ENCODE measurements at places on chromosomes 11 and 22.

- no peak for DNase-seq
- H3K4me3 ChIP-seq: no peak overlapping the region
- H3K36me3 ChIP-seq: no peaks in the 10 kb centered on the region
- H3K27me3 ChIP-seq: no peaks in the 10 kb centered on the region
These were observed 36.3 kb downstream of the PLEKHA7 start for GRCh38 chr11:16977994-16978315.

DNA sequence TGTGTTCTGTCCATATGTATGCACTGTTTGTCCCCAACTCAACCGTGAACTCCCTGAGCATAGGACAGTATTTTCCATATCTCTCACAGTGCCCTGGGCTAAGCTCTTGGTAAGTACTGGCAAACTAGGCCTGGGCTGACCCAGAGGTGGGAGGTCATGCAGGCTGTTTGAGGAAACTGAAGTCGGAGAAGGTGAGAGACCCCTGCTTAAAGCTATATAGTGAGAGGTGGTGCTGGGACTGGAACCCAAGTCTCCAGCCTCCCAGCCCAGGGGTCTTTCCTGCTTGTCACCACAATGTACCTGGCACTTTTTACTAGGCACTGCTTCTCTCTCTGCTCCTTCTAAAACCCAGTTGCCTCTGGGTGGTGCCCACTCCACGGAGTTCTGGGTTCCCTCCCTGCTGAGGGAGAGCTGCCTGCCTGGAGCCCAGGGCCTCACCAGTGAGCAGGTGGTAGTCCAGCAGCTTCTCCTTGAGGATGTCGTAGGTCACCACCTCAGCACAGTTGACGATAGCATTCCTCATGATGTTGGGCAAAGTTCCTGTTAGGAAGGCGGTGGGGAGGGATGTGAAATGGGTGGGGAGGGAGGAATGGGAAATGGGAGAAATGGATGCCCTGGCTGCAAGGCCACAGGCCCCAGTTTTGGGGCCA lies 4.7 kb downstream of the UCP3 start:
- no peaks in the 10 kb centered on the region for H3K27me3 ChIP-seq
- DNase-seq: no peak
- H3K27ac ChIP-seq: no peak overlapping the region

- H3K4me1 ChIP-seq: peaks cover 4% of the 10 kb centered on the region
- no peaks in the 10 kb centered on the region for H3K36me3 ChIP-seq
- H3K27ac ChIP-seq: no peak overlapping the region
- H3K27me3 ChIP-seq: no peaks in the 10 kb centered on the region
- DNase-seq: no peak
These were observed 3.9 kb upstream of the CTTN start for GRCh38 chr11:70394211-70394950.

DNA sequence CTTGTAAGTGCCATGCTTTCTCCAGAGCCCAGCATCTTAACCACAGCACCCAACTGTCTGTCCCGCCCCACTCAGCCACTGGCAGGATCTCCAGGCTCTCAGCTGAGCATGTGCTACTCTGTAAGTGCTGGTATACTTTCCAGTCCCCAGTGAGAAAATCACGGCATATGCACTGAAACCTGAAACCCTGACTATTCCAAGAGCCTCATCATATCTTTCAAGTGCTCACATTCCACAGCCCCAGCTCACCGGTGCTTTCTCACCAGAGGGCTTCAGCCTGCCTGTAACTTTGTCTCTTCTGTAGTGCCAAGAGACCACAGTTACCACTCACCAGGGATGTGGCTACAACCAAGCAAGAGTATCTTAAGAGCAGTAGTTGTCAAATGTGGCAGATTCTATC lies 24.4 kb upstream of the PAMR1 start:
- no peaks in the 10 kb centered on the region for H3K27me3 ChIP-seq
- no peak overlapping the region for H3K4me3 ChIP-seq
- peak overlapping the region; percentile 63 for H3K27ac ChIP-seq
- no peaks in the 10 kb centered on the region for H3K36me3 ChIP-seq
- peak; percentile 99 for DNase-seq

DNA sequence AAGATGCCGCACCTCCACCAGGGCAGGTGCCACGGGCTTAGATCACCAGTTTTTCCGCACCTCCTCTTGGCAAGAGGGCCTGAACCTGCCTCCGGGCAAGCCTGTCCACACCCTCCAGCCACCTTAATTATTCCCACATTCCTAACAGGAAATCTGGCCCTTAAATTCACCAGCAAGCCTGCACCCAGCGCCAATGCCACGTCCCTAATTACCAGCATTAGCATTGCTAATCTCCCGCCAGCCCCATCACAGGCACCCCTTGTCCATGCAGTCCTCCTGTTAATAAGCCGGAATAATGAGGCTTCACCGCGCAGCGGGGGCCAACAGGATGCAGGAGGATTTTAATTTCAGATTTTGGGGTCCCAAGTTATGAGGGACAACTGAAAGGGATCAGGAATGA lies 69.7 kb downstream of the PHF21B start:
- H3K4me3 ChIP-seq: no peak overlapping the region
- no peaks in the 10 kb centered on the region for H3K36me3 ChIP-seq
- no peaks in the 10 kb centered on the region for H3K4me1 ChIP-seq
- H3K27ac ChIP-seq: no peak overlapping the region
- no peaks in the 10 kb centered on the region for H3K27me3 ChIP-seq

GRCh38 chr11:7501894-7502293 lies 11.9 kb upstream of the PPFIBP2 start:
- no peak overlapping the region for H3K27ac ChIP-seq
- H3K36me3 ChIP-seq: no peaks in the 10 kb centered on the region
- H3K4me1 ChIP-seq: no peaks in the 10 kb centered on the region
- no peaks in the 10 kb centered on the region for H3K27me3 ChIP-seq
- no peak for DNase-seq
- no peak overlapping the region for H3K4me3 ChIP-seq

DNA sequence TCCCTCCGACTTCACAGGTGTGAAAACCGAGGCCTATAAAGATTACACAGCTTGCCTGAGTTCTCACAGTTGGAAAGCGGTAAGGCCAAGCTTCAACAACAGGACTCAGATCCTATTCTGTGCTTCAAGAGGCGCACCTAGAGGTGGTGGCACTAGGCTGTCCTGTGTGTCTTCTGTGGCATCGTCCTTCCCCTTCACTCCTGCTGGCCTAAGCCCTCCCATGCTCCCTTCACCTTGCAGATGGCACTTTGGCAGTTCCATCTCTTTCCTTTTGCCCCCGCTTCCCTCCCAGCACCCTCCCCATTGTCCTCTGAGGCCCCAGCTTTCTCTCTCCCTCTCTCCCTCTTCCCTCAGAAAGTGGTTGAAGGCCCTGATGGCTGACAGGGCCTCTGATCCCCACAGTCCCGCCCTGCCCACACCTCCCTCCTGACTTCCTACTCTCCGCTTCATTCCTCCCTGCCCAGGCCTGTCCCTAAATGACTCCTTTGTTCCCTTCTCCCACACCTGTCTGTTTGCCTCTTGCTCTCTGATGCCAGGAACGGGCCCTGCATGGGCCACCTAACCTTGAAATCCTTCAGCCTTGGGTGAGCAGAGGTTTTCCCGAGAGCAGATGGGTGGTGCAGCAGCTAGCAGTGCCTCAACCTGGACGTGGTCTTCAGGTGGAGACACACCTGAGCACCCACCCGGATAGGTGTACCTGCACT lies 5.8 kb downstream of the TRIM29 start:
- H3K4me1 ChIP-seq: no peaks in the 10 kb centered on the region
- H3K27me3 ChIP-seq: peaks cover 8% of the 10 kb centered on the region
- H3K27ac ChIP-seq: no peak overlapping the region
- DNase-seq: no peak
- no peak overlapping the region for H3K4me3 ChIP-seq
- H3K36me3 ChIP-seq: no peaks in the 10 kb centered on the region

GRCh38 chr22:42169055-42169469 lies 38.5 kb upstream of the CYP2D6 start:
- no peak overlapping the region for H3K27ac ChIP-seq
- no peak overlapping the region for H3K4me3 ChIP-seq
- peaks cover 7% of the 10 kb centered on the region for H3K4me1 ChIP-seq
- no peaks in the 10 kb centered on the region for H3K36me3 ChIP-seq

GRCh38 chr22:44024288-44024921 lies at the start of gene PARVB:
TSS of gene PARVB (plus strand) at chr22:44024302. CDS start at chr22:44024340, 38 bp downstream.
- H3K27ac ChIP-seq: peak within 1 kb of the TSS; percentile 91

DNA sequence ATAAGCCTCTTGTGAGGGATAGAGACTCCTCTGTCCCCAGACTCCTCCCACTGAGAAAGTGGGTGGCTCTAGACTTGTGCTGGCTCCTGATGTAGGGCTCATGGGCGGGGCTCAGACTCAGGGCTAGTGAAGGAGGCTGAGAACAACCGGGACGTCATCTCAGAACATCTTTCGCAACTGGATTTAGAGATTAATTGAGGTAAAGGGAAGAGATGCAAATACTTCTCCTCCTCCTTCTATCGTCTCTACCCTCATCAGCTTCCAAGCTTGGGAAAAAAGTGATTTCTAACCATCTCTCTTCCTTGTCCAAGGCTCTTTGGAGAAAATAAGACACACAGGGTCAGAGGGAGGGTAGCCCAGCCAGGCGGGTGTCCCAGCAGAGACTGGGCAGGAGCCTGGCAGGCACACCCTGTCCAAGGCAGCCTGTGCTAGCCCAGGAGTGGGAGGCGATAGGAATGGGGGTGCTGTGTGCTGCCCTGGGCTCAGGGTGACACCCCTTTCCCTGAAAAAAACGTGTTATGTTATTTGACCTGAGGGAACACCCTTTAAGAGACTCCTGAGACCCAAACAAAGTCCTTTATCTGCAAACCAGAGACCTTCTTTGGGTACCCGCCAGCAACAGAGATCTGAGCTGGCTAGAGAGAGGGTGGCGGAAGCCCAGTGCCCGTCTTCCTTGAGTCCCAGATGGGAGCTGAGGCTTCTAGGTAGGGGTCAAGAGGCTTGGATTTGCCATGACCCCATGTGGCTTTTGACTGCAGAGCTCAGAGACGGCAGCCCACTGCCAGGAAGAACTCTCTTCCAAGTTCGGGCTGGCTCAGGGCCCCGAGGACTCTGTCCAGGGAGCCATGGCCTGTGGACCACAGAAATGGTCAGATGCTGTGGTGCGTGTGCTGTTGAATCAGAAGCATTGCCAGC lies 160.9 kb downstream of the ADAMTS15 start:
- H3K4me3 ChIP-seq: no peak overlapping the region
- H3K27me3 ChIP-seq: no peaks in the 10 kb centered on the region
- H3K27ac ChIP-seq: no peak overlapping the region
- H3K36me3 ChIP-seq: no peaks in the 10 kb centered on the region
- no peak for DNase-seq

GRCh38 chr11:614021-614622 lies 1.6 kb downstream of the IRF7 start:
- peak overlapping the region; percentile 47 for H3K27ac ChIP-seq
- no peaks in the 10 kb centered on the region for H3K4me1 ChIP-seq
- no peak overlapping the region for H3K4me3 ChIP-seq
- DNase-seq: no peak

DNA sequence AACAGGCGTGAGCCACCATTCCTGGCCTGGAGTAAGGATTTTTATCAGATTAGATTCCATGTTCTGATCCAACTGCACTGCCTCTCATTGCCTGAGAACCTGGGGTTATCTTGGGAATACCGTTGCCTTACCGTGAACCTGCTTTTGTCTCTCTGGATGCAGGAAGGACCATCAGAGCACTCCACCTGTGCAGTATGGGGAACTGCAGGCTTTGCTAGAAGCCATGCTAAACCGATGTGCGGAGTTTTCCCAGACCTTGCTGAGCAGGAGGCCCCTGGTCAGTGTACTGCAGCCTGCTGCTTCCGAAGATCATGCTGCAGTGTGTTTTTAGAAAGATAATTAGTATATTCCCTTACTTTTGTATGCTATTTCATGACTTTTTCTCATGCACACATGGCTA lies 43.6 kb downstream of the MEI1 start:
- H3K4me1 ChIP-seq: no peaks in the 10 kb centered on the region
- no peak overlapping the region for H3K4me3 ChIP-seq
- H3K27me3 ChIP-seq: peaks cover 11% of the 10 kb centered on the region
- no peaks in the 10 kb centered on the region for H3K36me3 ChIP-seq
- no peak overlapping the region for H3K27ac ChIP-seq
- DNase-seq: no peak

DNA sequence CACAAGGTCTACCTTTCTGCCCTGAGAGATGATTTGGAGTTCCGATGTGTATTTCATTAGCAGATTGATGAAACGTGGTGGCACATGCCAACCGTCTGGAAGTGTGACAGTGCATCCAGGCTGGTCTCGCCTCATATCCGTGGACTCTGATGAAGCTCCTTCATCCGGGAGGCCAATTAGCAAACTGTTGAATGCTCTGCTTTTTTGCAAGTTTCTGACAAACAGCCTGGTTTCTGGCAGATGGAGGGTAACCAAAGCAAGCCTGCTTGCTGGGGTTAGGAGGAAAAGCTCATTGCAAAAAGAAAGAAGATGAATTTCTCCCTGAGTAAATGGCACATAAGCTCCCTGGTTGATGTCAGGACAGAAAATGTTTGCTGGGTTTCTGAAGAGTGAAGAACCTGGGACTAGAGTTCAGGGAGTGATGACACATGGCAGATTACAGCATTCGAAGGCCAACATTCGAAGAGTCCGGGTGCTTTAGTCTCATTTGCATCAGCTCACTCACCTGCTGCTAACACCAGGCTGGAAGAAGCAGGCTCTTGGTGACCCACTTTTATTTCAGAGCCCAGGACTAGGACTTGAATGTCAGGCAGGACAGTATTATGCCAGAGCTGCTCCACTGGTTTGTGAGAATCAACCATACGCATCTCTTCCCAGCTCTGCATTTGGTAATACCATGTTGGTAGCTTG lies 135.9 kb upstream of the TTC12 start:
- no peak overlapping the region for H3K27ac ChIP-seq
- H3K4me1 ChIP-seq: no peaks in the 10 kb centered on the region
- no peak for DNase-seq
- no peak overlapping the region for H3K4me3 ChIP-seq

GRCh38 chr11:1665313-1665712 lies 31.7 kb upstream of the KRTAP5-6 start:
- no peak overlapping the region for H3K27ac ChIP-seq
- H3K36me3 ChIP-seq: no peaks in the 10 kb centered on the region
- no peak for DNase-seq
- H3K4me3 ChIP-seq: no peak overlapping the region

- DNase-seq: no peak
- no peaks in the 10 kb centered on the region for H3K36me3 ChIP-seq
- H3K4me3 ChIP-seq: no peak overlapping the region
- H3K4me1 ChIP-seq: no peaks in the 10 kb centered on the region
- no peaks in the 10 kb centered on the region for H3K27me3 ChIP-seq
- no peak overlapping the region for H3K27ac ChIP-seq
These were observed 190.8 kb downstream of the DSCAML1 start for GRCh38 chr11:117606211-117606610.

DNA sequence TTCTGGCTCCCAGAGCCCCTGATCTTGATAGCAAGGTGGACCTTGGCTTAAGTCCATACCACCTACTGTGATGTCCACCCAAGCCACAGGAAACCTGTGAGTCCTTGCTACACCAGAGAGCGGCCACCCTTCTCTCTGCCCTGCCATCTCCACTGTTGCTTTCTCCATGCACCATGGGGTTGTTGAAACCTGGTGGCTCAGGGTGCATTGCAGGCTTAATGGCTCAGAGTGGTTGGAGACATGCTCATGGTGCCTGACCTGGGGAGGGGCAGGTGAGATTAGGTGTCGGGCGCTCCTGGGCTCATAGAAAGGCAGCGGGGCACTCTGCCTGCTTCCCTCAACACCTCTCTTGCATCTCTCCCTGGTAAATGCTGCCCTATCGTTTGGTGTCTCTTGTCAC lies 25.0 kb upstream of the CACNG2 start:
- no peak overlapping the region for H3K4me3 ChIP-seq
- no peaks in the 10 kb centered on the region for H3K4me1 ChIP-seq
- H3K27me3 ChIP-seq: no peaks in the 10 kb centered on the region
- H3K27ac ChIP-seq: no peak overlapping the region
- no peak for DNase-seq
- H3K36me3 ChIP-seq: no peaks in the 10 kb centered on the region
